Urinary bladder (tissue), 4 donors: ENCODE measurements at places on chromosomes 7 and 10. TPM values are rescaled to one million over a fixed set of nuclear protein-coding genes. Genes with fewer than 3 reads are reported as not detected.

DDC gene
- 2.0 TPM for total RNA-seq

MYO3A gene
- 7.0 TPM for total RNA-seq

LRRD1 gene
- 1.8 TPM for total RNA-seq

IL6 gene
- 0.32 TPM for total RNA-seq

RPEL1 gene
- not detected for total RNA-seq

ACBD7 gene
- 5.2 TPM for total RNA-seq

RBM20 gene
- 2.3 TPM for total RNA-seq

SFMBT2 gene
- total RNA-seq: 30.9 TPM

OR2A7 gene
- total RNA-seq: 5.6 TPM

NPSR1 gene
- total RNA-seq: 0.58 TPM

NKX1-2 gene
- total RNA-seq: not detected

HOXA3 gene
- total RNA-seq: 9.0 TPM

CCT6A gene
- total RNA-seq: 133 TPM

AGR2 gene
- 88.3 TPM for total RNA-seq

NET1 gene
- total RNA-seq: 108 TPM

NPY4R gene
- total RNA-seq: 0.16 TPM

GDF2 gene
- not detected for total RNA-seq

ACTL6B gene
- 0.69 TPM for total RNA-seq

C7orf33 gene
- not detected for total RNA-seq

RASA4 gene
- total RNA-seq: 30.9 TPM

FFAR4 gene
- 0.16 TPM for total RNA-seq

INA gene
- total RNA-seq: 5.8 TPM

H2BK1 gene
- total RNA-seq: not detected

KCND2 gene
- 5.9 TPM for total RNA-seq

OPALIN gene
- not detected for total RNA-seq

BMPR1A gene
- total RNA-seq: 128 TPM

NOBOX gene
- not detected for total RNA-seq

CYP2C19 gene
- total RNA-seq: not detected

CALHM3 gene
- not detected for total RNA-seq

GRID2IP gene
- total RNA-seq: 0.32 TPM

DHTKD1 gene
- total RNA-seq: 25.0 TPM

PTPRZ1 gene
- total RNA-seq: 13.9 TPM

TCERG1L gene
- total RNA-seq: 0.32 TPM

FAM180A gene
- total RNA-seq: 0.63 TPM

PILRA gene
- 2.2 TPM for total RNA-seq

CYP26C1 gene
- not detected for total RNA-seq

PRPS1L1 gene
- not detected for total RNA-seq

AZGP1 gene
- 1.9 TPM for total RNA-seq

KCNMA1 gene
- total RNA-seq: 105 TPM

ACTR1A gene
- 64.7 TPM for total RNA-seq

CYP2E1 gene
- total RNA-seq: 1.1 TPM

SFTPA2 gene
- not detected for total RNA-seq

CCDC172 gene
- not detected for total RNA-seq

PTPRN2 gene
- total RNA-seq: 2.8 TPM

MEIG1 gene
- not detected for total RNA-seq

GFRA1 gene
- total RNA-seq: 60.9 TPM

FZD1 gene
- 25.1 TPM for total RNA-seq

MKRN1 gene
- 68.4 TPM for total RNA-seq

ZNF12 gene
- total RNA-seq: 48.9 TPM

HIP1 gene
- total RNA-seq: 15.0 TPM

OR9A2 gene
- total RNA-seq: 1.1 TPM

CUL2 gene
- 41.0 TPM for total RNA-seq

SPDYE2 gene
- 0.16 TPM for total RNA-seq

MET gene
- total RNA-seq: 24.3 TPM

TRIM74 gene
- total RNA-seq: not detected

PTPN20 gene
- total RNA-seq: 8.6 TPM

ABCC2 gene
- 2.3 TPM for total RNA-seq

C10orf62 gene
- not detected for total RNA-seq
